Right atrium auricular region (tissue), 2 donors: ENCODE measurements at places on chromosomes 5 and 9. TPM values are rescaled to one million over a fixed set of nuclear protein-coding genes. Genes with fewer than 3 reads are reported as not detected.
A peak's percentile ranks its signal among the peaks of the same experiment; 100 is the strongest.

DNA sequence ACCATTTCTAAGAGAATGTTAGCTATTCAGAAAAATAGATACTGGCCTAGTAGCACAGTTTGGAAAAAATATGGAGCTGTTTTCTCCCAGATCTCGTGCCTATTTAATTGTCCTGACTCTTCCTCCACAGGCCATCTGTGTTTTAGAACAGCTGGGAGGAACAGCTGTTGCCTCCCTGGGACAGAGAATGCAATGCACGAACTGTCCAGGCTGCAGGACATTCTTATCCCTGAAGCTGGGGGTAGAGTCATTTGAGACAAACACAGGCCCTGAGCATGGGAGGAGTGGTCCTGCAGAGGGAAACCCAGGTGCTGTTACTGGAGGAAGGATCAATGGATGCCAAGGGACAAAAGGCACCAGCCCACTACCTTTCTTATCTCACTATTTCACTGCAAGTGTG lies 20.9 kb upstream of the SPARC start:
- no peak for DNase-seq

- DNase-seq, result no peak
Observed at GRCh38 chr5:97628807-97629206, 445.8 kb upstream of the RIOK2 start.

DNA sequence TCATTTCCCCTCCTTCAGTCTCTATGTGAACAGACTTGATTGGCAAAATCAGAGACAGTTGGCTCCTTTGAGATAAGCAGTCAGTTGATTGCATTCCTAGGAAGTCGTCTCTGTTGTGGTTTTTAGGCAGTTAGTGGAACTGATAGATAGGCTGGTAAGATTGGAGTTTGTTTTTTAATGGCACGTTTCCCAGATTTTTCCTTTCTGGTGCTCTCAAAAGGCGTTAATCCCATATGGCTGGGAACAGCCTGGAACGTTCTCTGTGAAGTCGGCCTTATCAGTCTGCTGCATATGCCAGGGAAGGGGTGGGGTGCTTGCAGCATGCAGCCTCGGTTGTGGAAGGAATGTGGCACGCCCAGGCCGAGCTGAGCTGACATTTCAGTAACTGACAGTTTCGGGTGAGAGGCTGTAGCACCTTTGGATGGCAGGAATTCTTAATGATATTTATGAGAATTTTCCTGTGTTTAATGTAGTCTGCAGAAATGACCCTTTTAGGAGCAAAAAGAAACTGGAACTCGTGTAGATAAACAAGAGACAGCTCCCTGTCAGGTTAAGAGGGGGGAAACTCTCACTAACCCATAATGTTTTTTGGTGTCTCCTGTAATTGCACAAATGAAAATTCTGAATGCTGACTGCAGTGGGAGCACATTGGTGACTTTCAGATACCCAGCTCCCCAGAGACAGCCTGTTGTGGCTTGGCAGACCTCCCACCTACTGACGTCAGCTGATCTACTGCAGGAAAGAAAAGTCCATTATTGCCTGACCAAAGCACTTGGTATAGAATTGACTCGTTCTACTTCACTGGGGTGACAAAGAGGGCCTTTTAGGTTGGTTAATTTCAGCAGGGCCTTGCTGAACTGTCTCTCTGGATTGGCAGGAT lies 6.3 kb downstream of the SPTAN1 start:
- DNase-seq, result peak; percentile 89

Gene CCDC171
- total RNA-seq, result 0.90 TPM

DNA sequence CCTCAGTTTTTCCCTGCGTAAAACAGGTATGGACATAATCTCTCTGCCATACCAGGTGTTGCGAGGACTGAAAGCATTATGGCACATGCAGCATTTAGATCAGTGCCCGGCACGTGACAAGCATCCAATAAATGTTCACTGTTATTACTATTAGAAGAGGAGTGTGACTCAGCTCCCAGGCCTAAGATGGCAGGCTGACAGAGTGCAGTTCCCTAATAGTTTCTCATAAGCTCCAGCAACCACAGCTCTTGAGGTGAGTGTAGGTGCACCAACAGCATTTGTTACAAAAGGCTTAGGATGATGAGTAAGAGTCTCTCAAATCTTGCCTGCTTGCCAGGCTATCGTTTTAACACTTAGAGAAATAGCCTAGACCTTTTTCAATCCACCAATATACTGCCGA lies 28.9 kb upstream of the GLIS3 start:
- no peak for DNase-seq

- peak; percentile 62 for DNase-seq
Observed at GRCh38 chr5:126031989-126032716, 391.1 kb upstream of the GRAMD2B start.

GRCh38 chr9:68949271-68950000 lies 64.5 kb downstream of the PRKACG start:
- no peak for DNase-seq

DNA sequence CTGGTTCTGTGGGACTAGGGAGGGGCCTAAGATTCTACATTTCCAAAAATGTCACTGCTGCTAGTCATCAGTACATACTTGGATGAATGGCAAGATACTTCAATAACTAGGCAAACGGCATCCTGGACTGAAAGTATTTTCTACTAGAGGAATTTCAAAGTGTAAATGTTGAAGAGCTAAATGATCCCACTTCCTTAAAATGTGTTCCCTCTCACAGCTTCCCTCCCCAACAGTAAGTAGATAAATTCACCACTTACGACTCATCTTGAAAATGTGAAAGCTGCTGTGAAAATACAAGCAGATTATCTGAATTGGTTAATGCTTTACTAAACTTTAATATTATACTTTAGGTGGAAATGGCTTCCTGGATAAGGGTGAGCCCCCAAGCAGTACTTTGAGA lies 1571.5 kb upstream of the WWC1 start:
- DNase-seq, result no peak

GRCh38 chr5:42109006-42109572 lies 184.0 kb downstream of the FBXO4 start:
- no peak for DNase-seq

DNA sequence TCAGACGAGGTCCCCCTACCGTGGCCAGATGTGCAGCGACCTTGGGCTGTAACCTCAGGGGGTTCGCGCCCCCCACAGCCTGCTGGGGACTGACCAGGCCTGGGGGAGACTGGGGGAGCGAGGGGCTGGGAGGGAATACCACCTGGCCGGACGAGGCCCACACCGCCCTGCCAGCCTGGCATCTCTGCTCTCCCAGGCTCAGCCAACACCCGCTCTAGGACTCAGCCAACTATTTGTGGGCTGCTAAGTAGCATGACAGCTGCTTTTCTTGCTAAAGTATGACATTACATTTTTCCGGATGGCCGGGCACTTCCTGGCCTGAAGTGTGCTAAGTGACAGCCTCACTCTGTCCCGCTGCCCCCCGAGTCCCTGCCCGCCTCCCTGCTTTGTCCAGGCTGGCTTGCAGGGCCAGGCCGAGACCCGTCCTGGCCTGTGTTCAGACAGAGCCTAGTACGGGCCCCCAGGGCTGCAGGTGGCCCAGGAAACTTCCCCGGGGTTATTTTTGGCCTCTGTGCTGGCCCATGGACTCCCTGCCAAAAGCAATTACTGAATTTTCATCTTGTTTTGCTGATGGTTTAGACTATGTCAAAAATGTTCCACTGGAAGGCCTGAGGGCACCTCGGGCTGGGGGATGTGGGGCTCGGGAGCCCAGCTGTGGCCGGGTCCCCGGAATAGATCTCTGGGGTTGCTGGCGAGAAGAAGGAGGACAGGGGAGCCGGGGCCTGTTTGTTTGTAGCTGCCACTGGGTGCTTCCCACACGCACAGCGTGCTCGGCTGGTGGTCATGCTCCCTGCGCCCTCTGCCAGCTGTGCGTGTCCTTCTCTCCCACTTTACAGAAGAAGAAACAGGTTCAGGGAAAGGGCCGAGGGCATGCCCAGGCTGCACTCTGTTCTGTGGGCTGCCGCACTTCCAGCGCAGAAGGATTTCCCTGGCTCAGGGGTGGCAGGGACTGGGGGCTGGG lies 13.4 kb upstream of the SLC2A6 start:
- DNase-seq, result no peak

Gene LHX3
- total RNA-seq, result not detected
